ENCODE measurements at places on chromosomes 3 and 15.

DNA sequence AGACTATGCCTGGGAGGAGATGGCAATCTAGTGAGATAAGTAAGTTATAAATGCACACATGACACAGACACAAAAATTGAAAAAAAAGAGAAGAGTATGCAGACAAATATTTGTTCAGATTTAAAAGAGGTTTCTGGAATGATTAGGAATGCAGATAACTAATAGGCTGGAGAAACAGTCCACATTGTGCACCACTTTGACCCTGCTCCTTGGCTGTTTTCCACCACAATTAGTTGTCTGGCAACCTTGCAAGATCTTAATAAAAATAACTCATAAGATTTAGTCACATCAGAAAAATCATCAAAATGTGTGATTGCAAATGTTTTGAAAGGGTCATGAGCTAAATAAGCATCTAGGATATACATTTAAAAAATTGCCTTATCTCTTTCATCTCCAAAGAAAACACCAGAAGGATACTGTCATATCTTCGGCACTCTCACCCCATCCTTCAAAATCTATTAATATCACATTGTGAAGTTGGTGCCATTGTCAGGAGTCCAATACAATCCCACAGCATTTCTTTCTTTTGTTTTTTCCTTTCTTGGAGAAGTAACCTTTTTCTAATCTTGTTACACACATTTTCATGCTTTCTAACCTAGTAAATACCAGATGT, 153.7 kb upstream of the KCNMB2 start:
- DNase-seq = peak; percentile 59

GRCh38 chr3:94024385-94024784, 4.0 kb downstream of the STX19 start:
- no peak for DNase-seq

DNA sequence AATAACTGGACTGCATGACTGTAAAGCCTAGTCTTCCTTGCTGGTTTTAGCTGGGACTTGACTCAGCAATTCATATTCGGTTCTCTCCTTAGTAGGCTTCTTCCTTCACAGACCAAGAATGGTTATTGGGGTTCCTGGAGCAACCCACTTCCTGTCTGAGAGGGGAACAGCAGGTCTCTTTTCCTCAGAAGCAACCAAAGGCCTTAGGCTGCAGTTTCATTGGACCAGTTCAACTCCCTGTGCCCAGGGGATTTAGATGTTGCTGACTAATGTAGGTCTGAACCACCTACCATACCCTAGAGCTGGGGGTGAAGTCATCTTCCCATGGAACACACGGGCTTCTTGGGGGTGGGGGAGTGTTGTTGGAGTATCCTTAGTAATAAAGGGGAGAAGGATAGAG, 84.0 kb upstream of the SKOR1 start:
- no peak for DNase-seq

DNA sequence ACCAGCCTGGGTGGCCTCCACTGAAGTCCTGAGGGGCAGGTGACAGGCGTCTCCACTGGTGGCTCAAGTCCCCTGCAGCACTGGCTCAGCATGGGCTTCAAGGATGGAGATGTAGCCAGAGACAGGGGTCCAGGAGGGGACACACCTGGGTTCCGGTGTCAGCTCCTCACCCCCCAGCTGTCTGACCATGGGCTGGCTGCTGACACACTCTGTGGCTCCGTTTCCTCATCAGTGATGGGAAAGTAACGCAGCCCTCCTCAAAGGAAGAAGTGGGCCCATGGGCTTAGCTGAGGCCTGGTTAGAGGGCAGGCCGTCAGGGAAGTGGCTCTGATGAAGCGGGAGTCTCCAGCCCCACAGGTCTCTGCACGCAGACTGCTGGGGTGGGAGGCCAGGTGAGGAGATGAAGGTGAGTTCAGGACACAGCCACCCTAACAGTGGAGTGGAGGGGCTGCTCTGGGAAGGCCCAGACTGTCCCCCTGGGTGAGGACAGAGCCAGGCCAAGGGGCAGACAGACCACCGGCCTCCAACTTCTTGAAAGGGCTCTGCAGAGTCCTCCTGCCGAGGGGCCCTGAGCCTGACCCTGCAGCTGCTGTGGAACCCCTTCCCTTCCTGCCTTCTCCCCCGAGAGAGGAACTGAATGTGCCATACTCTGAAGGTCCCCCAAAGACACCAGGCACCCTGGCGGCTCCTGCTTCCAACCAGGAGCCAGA, 24.0 kb downstream of the PSTPIP1 start:
- no peak for DNase-seq

- no peak for DNase-seq
Measured at GRCh38 chr3:64432870-64433269, 207.6 kb upstream of the PRICKLE2 start.

DNA sequence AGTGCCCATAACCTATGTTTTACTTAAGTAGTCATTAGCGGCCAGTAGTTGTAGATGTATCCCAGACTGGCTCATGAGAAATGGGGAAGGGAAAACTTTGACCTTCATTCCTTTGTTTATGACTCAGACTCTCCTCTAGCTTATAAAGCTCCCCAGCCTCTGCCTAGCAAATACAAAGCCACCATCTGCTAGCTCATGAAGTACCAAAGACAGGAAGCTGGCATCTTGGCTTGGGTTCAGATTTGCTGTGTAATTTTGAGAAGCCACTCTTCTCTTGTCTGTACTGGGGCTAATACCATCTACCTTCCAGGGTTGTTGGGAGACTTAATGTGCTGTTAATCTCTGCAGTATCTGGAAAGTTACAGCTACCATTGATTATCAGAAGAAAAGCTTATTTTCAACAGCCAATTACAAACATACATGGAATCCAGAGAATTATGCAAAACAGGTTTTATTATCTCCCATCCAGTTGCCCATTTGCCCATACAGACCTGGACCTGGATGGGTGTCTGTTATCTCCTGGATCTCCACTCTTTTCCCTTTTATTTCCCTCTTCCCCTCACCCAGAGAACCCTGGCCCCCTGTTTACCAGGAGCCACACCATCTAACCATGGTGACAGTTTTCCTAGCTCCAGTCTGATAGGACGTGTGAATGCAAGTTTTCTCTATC, 153.8 kb downstream of the SEMA6D start:
- DNase-seq = peak; percentile 12

DNA sequence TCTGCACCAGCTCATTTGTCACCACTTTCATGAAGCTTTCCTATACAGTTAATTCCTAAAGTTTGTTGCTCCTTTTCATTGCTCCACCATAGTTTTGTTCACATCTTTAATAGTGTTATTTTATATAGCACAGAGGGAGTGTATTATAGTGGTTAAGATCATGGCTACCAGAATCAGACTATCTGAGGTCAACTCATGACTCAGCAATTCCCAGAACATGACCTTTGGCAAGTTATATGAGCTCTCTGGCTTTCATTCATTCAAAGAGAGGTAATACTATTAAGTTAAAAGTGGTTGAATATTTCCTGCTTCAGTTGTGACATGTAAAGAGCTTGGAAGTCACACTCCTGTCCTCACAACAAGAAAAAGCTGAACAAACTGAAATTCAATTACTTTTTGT, 1073.5 kb downstream of the NAALADL2 start:
- no peak for DNase-seq

- no peak for DNase-seq
Measured at GRCh38 chr3:48631516-48632448, 3.5 kb downstream of the SLC26A6 start.

DNA sequence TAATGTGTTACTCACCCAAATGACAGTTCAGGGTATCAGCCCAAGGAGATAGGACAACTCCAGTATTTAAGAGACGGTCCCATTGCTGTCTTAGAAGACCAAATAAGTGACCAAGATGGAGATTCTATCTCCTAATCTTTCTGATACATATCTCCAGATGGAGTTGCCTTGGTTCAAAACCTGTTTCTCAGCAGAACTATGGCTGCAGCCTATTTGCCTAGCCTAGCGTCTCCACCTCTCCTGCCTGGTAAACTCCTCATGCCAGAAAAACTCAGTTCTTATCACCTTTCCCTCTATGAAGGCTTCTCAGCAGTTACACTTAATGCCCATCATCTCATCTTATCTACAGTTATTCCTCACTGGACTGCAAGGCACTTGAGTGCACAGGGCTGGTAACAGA, 1.2 kb upstream of the CSPG5 start:
- no peak for DNase-seq

DNA sequence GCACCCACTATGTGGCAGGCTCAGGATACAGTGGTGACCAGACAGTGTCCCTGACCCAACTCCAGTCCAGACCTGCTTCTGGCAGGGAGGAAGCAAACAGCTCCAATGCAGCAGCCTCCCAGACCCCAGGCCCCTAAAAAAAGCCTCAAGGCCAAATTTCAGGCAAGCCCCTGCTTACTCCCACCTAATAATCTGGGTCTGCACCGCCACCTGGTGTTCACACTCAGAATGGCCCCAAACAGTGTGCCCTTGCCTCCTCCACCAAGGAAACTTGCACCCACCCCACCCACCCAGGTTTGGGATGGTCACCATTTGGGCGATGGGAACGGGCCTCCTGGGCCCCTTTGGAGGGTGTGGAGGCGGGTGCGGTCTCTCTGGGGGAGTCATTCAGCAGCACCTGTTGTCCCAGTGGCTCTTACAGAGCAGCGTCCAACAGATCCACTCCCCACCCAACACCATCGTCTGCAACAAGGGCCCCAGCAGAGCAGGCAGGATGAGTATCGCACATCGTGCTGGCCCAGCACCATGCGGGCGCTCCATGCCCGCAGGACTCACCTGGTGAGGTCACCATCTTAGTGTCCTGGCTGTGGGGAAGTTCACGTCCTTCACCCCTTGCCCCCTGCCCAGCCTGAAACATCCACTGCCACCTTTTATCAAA, 17.3 kb downstream of the C3orf18 start:
- DNase-seq = peak; percentile 13

GRCh38 chr3:3110749-3111361, 681 bp upstream of the IL5RA start:
- DNase-seq = no peak

- no peak for DNase-seq
Measured at GRCh38 chr3:26614006-26614685, 8.4 kb upstream of the LRRC3B start.

- DNase-seq = no peak
Measured at GRCh38 chr3:156358232-156358631, 196.7 kb downstream of the SSR3 start.

DNA sequence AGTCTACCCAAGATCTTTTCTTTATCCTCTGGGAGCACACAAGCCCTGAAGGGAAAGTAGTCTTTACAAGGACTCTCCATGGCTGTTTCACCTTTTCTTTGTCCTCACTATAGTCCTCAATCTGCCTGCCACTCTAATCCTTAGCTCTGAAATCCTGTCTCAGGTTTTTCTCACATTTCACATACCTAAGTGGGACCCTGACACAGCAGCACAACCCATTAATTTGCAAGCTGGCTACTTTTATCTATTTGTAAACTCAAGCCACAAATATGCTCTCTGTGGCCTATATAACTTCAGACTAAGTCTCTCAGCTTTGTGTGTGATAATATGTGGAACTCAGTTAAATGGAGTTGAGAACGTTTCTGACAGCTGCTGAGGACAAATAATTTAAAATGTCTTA, 19.8 kb downstream of the SIN3A start:
- no peak for DNase-seq

- no peak for DNase-seq
Measured at GRCh38 chr3:15055019-15055557, 10.0 kb downstream of the MRPS25 start.

GRCh38 chr3:54176106-54176505, 53.8 kb downstream of the CACNA2D3 start:
- no peak for DNase-seq

DNA sequence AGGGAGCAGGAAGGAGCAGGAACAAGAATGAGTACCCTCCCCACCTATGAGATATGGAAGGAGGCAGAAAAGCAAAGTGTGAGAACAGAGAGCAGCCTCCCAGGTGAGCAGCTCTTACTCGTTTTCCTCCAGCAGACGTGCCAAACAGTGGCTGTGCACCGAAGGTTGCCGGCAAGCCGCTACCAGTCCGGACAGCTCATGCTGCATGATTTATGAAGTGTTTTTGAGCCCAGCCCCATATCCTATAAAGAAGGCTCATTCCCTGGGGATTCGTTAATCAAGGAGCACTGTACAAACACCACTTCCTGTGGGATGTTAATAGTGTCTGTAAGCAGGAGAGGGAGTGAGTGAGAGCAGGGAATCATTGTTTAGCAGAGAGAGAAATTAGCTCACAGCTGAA, 118.3 kb upstream of the FOXB1 start:
- DNase-seq = peak; percentile 90

DNA sequence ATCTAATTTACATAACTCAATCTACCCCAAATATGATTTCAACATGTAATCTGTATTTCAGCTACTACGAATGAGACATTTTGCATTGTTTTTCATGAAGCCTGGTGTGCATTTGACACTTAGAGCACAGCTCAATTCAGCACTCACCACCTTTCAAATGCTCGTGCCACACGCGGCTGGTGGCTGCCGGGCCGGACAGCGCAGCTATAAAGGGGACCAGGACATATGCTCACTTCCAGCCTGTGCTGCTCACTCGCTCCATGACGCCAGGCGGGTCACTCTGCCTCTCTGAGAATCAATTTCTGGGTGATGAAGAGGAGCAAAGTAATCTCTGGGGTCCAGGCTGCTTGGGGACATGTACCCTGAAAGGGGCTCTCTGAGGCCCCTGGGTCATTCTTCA, 93.1 kb downstream of the WNT7A start:
- no peak for DNase-seq

- no peak for DNase-seq
Measured at GRCh38 chr3:150450916-150451315, 42.8 kb downstream of the TSC22D2 start.

DNA sequence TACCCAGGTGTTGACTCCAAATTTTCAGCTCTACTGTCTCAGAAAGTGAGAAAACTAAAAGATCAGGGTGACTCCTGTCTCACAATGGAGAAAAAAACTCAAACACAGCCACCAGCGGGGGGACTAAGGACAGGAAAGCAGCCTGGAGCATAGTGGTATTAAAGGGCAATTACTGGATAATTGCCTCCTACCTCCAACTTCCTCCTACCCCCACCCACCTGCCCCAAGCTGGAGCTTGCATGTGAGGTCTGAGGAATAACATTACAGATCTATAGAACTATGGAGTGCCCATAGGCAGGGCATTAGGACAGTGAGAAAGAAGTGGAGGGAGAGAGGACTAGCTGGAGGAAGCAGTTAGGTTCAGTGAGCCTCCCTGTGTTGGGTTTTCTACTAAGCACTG, 2.7 kb upstream of the PCCB start:
- DNase-seq = no peak

All from mammary epithelial cell (primary cell).